ENCODE measurements at places on chromosomes 5 and 9. TPM values are rescaled to one million over a fixed set of nuclear protein-coding genes. Genes with fewer than 3 reads are reported as not detected.

DNA sequence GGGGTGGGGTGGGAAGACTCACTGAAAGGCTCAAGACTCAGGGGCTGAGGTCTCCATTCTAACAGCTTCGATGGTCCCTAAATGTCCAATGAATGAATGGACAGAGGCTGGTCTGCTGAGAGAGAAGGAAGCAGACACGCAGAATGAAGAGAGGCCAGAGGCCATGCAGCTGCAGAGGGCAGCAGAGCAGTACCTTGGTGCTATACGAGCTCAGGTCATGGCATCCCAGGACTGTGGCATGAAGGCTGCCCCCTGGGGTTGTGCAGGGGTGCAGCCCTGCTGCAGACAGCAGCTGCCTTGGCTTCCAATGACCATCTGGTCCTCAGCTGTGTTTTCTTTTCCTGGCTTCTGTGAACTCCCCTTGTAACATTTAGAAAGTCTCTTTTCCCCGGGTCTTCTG is 15.2 kb upstream of the CORO2A start:
- DNase-seq = no peak

DNA sequence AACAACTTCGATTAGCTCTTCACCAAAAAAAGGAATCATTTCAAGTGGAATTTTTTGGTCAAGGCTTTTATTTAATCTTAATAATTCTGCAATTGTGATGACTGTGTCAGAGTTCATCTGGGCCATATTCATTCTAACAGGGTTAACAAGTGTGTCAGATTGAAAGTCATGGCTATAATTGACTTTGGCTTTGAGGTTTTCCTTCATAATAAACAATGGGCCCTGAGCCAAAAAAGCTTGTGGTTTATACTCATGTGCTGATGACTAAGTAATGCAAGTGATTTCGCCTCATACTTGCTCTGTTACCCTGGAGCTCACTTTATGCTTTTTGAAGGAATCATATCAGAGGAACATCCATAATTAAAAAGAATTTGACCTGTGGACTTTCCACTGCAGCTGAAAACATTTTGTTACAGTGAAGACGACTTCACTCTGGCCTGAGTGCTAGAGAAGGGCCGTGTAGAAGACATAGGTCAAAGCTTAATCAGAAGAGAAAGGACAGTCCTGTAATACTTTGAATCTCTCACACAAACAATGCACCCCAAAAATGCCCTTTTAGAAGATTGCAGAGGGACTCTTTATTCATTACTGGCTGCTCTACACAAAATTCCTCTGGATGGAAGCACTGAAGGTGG is 101.7 kb downstream of the GDNF start:
- peak; percentile 90 for DNase-seq

Gene ENTPD8
- not detected for total RNA-seq

DNA sequence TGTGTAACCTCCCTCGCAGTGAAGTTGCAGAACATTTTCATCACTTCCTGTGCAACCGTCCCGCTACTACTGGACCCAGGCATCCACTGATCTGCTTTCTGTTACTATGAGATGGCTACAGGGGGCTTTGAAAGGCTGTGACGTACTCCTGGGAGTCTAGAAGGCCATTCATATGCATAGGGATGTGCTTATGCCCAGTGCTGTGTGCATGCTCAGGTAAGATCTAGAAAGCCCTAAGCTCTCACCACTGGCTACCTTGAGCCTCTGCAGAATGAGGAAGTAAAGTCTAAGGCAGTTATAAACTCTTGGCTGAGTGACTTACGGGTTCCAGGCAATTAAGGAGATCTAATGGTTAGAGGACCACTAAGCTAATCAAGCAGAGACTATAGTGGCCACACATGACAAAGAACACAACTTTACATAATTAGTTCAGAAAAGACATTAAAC is 11.8 kb downstream of the HNRNPAB start:
- no peak for DNase-seq

Gene IL5
- total RNA-seq = not detected

Gene JAKMIP2
- 1.4 TPM for total RNA-seq

- DNase-seq = no peak
These were observed 84.2 kb upstream of the ERCC6L2 start for GRCh38 chr9:95791286-95791685.

Gene SLC6A19
- total RNA-seq = not detected

Gene PCDHGB3
- total RNA-seq = 9.6 TPM

Gene FOXD4
- total RNA-seq = 0.27 TPM

DNA sequence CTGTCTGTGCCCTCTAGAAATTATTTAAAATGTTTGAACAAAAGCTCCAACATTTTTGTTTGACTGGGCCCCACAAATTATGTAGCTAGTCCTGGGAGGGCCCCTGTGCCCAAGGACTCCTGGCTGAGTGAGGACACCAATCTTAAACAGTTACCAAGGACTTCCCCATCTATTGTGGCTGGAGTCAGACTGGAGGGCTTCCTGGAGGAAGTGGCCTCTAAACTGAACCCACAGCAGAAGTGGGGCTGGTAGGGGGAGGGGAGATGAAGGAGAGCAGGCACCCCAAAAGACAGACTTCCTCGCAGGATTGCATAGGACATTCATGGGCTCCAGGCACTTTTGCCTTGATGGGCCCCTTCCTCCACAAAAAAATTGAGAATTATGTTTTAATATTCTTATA is 8.1 kb downstream of the ADAMTS13 start:
- no peak for DNase-seq

- DNase-seq = no peak
These were observed 75.9 kb downstream of the COL27A1 start for GRCh38 chr9:114231273-114231672.

Gene ZNF366
- not detected for total RNA-seq

Gene PLPPR1
- not detected for total RNA-seq

Gene SEC24A
- total RNA-seq = 9.0 TPM

Gene FCN2
- not detected for total RNA-seq

DNA sequence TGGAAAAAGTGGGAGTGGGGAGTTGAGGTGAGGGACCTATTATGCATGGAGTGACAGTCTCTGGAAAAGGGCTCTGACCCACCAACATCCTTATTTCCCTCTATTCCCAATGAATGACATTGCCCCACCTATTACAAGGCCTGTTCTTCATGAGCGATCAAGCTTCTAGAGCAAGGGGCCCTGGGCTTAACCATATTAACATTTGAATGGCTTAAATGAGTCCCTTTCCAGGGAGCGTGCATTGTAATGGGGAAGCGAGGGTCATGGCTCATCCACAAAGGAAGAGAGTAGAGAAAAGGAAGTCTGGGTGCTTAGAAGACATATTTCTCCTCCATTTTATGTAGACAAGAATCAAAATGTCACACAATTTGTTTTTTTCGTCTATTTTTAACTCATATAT is 255.5 kb downstream of the CAAP1 start:
- DNase-seq = no peak

- no peak for DNase-seq
These were observed 290.7 kb upstream of the IL12B start for GRCh38 chr5:159620853-159621540.

DNA sequence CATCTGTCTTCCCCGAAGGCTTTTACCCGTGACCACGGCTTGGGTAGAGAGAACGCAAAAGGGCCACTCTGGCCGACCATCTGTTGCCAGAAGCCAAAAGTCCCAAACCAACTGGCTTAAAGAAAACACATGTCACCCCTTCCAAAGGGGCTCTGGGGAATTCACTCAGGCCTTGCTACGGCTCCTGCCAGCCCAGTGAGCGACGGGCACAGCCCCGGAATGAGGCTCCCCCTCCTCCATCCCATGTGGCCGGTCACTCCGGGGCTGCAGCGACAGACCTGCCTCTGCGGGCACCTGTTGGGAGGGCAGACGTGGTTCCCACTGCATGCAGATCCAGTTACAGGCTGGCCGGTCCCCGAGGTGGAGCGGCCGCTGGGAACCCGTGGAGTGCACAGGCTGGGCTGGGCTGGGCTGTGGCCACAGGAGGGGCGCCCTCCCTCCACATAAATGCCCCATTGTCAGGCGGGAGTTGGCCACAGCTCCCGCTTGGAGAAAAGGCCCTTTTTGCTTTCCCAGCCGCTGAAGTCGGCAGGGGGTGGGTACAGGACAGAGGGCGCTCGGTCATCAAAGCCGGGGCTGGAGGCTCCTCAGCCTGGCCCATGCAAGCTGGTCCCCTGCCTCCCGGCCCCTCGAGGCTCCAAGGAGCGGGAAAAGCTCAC is 19.9 kb downstream of the NOTCH1 start:
- DNase-seq = no peak

DNA sequence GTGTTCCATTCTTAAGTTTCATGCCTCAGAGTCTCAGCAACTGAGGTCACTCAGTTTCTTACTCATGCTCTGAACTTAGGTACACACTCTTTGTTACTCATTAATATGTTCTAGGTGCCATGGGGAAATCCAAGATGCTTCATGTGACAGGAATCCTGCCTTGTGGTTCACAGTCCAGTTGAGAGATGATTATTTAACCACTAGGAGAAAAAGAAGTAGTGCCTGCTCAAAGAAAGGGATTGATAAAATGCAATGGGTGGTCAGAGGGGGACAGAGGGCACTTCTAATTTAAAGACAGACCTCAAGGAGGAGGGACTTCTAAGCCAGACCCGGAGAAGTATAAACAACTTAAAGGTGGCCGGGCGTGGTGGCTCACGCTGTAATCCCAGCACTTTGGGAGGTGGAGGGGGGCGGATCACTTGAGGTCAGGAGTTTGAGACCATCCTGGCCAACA is 69.0 kb downstream of the UGCG start:
- DNase-seq = peak; percentile 91

GRCh38 chr9:116726602-116727001 is 39.5 kb downstream of the TRIM32 start:
- DNase-seq = no peak

Gene LYRM7
- total RNA-seq = 4.4 TPM

Gene GNA14
- 6.1 TPM for total RNA-seq

Gene CDC20B
- not detected for total RNA-seq

GRCh38 chr9:12775679-12776512 is 1.1 kb downstream of the LURAP1L start:
- DNase-seq = peak; percentile 92

Gene DRD1
- total RNA-seq = 0.18 TPM

Gene SMC5
- total RNA-seq = 38.8 TPM

GRCh38 chr9:117018966-117019617 is 332.0 kb downstream of the TRIM32 start:
- DNase-seq = no peak

GRCh38 chr5:35044649-35045048 is 3.1 kb downstream of the AGXT2 start:
- DNase-seq = no peak

Gene AIF1L
- total RNA-seq = 0.45 TPM

Gene SLCO6A1
- total RNA-seq = not detected

Gene MLANA
- not detected for total RNA-seq

DNA sequence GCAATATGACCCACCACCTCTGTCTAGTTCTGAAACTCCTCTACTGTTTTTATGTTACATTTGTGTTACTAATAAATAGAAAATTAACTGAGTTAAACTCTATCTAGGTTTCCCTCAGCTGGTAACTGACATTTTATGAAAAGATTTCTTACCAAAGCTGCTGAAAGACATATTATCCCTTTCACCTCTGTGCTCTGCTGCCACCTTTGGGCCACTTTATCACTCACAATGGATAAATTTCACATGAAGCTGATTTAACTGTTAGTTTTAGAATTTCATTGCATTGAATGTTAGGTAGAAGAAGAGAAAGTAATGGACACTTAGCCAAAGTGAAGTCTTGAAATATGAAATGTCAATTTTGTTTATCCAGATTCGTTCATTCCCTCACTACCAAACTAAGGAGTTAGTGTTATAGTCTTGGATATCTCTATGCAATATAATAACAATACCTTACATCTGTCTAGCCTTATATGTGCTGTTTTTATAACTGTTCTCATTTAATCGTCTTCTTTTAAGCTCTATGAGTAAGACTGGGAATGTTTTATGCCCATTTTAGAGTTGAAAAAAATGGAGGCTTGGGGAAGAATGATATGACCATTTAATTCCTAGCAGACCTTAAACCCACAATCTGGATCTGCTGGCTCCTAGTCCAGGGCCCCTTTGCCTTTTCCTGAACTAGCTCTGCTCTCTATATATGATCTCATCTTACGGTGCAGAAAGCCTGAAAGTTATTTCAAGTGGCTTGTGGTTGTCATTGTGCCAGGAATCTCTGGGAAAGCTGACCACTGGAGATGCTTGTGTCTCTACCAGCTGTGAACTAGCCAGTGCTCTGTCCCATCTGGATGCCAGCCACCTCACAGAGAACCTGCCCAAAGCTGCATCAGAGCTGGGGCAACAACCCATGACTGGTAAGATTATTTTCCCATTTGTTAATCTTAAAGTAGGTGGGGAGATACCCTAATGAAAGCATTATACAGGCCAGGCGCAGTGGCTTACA is 97.1 kb downstream of the GOLPH3 start:
- DNase-seq = peak; percentile 72

Gene RLN2
- total RNA-seq = not detected

Gene TRIM23
- 21.8 TPM for total RNA-seq

- no peak for DNase-seq
These were observed 104.7 kb upstream of the COL5A1 start for GRCh38 chr9:134536931-134537330.

Gene TMEM252
- total RNA-seq = not detected

Gene N4BP3
- total RNA-seq = 0.18 TPM

Gene MELK
- total RNA-seq = 2.9 TPM

Gene SEMA5A
- 57.0 TPM for total RNA-seq

Gene PCDHA9
- total RNA-seq = 0.49 TPM

DNA sequence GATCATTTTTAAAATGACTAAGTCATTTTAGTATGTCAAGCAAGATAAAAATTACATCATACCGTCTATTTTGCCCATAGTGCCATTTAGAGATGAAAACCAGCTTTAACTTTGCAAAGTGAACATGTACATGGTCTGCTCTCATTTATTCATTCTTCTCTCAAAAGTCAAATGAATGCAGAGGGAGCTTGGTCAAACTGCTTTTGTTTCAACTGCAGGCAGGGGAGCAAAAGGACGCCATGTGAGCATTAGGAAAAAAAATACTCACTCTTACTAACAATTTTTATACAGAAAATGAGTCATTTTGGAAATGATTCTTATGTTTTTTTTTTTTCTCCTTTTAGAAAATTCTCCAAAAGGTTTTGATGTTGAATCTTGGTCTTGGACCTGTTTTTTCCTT is 15.7 kb downstream of the SCGB3A1 start:
- DNase-seq = peak; percentile 59

GRCh38 chr5:124747791-124748686 is 1.6 kb upstream of the ZNF608 start:
- peak; percentile 53 for DNase-seq

Gene ADAMTSL2
- total RNA-seq = not detected

DNA sequence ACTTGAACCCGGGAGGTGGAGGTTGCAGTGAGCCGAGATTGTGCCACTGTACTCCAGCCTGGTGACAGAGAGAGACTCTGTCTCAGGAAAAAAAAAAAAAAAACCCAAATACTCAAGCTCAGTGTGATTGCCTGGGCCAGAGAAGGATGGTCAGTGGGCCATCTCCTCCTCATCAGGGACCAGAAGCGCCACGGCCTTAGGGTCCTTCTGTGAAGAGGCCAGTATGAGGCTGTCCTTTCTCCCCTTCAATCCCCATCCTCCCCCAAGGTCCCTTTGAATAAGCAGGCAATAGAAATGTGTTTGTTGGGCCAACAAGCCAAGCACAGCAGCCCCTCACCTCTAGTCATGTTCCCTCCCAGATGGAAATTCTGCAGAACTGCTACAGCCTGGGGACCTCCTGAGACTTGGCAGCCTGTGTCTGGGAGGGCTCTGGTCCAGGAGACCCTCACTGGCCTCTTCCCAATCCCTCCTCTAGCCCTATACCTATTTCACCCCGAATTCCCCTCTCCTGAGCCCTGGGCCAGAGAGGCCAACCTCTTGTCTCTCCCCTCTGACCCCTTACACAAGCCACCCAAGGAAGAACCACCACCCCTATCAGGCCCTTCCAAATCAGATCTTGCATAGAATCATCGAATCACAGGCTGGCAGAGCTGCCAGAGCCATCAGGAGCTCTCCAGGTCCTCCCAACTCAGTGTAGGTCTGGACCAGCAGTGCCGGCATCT is 1.0 kb downstream of the CSF1R start:
- DNase-seq = no peak
